ENCODE measurements at places on chromosomes 7 and 10.

GRCh38 chr10:44070282-44070681 is 314.6 kb downstream of the CXCL12 start:
- no peak for DNase-seq

- DNase-seq, result no peak
Measured at GRCh38 chr7:17041324-17041723, 159.5 kb upstream of the AGR3 start.

DNA sequence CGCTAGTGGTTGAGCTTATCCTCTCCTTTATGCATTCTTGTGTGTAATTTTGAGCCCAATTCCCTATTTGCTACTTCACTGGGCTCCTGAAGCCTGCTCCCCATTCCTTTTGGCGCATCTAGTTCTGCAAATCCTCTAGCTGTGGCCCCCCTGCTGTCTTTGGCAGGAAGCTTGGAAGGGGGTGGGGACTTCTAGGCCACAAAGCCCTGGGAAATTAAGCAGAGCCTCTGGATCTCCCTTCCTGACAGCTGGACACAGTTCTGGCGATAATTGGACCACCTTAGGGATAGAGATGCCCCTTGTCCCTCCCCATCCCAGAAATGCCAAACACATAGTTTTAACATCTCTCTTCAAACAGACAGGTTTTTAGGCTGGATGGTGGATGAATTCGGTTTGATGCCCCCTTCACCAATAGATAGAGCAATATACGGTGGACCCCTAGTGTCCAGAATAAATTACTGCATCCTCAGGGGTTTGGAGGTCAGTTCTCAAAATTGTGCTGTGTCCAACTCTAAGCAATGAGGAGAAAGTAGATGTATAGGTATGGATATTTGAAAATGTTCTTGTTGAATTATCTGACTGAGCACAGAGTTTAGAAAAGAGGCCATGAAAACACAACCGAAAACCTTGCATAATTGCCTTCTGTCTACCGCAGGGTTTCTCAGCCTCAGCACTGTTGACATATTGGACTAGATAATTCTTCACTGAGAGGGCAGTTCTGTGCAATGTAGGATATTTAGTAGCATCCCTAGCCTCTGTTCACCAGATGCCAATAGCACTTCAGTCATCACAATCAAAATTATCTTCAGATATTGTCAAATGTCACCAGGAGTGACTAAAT is 75.5 kb downstream of the PAPSS2 start:
- no peak for DNase-seq

DNA sequence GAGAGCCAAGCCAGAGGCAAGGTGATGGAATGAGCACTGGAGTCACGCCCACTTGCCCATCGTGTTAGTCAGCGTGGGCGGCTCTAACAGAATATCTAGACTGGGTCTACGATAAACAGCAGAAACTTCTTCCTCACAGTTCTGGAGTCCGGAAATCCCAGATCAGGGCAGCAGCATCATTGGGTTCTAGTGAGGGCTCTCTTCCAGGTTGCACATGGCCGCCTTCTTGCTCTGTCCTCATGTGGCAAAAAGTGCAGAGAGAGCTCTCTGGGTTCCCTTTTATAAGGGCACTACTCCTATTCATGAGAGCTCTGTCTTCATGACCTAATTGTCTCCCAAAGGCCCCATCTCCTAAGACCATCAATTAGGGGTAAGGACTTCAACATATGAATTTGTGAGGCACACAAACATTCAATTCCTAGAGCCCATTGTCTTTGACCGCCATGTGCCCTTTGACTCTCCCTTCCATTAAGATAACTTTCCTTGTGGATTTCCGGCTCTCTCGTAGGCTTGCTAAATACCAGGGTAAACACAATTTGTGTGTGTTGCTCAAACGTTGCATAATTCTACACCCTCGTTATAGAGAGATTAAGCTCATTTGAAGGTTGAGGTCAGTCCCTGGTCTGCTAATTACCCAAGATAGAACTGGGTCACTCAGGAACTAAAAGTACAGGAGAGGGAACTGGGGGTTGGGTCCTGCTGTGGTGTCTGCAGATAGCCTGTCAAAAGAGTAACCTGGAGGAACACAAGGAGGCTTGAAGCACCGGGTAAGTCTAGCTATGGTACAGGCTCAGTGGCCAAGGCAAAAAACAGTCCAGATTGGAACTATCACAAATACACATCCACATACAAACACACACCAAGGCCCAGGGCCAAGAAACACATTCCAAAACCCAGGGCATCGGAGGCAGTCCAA is 28.7 kb upstream of the USP6NL start:
- DNase-seq, result no peak

GRCh38 chr10:72659694-72660093 is 32.2 kb upstream of the MCU start:
- DNase-seq, result no peak

GRCh38 chr10:11011984-11012383 is 5.7 kb upstream of the CELF2 start:
- DNase-seq, result no peak

DNA sequence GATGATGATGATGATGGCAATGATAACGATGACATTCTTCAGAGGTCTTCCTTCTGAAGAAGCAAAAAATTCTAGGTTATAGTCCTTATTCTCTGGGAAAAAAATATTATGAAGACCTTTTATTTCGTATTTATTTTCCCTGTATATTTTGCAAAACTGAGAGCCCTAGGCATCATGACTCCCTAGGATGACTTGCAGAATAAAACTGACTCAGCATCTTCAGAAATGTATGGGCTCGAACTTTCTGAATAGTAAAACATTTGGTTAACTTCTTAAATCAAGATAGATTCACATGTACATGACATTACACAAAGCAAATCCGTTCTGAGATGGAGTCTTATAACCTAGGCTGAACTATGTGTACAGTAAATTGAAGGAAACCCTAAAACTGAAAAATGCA is 29.4 kb downstream of the DKK1 start:
- no peak for DNase-seq

DNA sequence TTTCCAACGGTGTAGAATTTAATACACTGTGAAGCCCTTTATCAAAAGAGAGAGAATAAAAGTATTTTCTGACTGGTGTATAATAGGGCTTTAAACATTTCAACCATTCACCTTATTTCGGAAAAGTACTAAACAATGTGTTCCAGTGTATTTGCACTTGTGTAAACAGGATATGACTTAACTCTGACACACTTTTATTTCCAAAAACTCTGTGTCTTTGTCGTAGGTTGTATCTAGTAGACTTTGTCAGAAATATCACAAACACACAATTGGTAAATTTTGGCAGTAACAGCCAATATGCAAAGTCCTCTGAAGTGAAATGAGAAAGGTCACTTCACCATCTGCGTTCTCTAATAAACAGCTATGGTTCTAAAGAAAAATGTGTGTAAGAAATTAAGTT is 10.3 kb upstream of the TSPAN13 start:
- no peak for DNase-seq

GRCh38 chr7:24722386-24723177 is 34.7 kb downstream of the GSDME start:
- DNase-seq, result no peak

- no peak for DNase-seq
Measured at GRCh38 chr7:44489955-44490350, 505 bp downstream of the NUDCD3 start.

DNA sequence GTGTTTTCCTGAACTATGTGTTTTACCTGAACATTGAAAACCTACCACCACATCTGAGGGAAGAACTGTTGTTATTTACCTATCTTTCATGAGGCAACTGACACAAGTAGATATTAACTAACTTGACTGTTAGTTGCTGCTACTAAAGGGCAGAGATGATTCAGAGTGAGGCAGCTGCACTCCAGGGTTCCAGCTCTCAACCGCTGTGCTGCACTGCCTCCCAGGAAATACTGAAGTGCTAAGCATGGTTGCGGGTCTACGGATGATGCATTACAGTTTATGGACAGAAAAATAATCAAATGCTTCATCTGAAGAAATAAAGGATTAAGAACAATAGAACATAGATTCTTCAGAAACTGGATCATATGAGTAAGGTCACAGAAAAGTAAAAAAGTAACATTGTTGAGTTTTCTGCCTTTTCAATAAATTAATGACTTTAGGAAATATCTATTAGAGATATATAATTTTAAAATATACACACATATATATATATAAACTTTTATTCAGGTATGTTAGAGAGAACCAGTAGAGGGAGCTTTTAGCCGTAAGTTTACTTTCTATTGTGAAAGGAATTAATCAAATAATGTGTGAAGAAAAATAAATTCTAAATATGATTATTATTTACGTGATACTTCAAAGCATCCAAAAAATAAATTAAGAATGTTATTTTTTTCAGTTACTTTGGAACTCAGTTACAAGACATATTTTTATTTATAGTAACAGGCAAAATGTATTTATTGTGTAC is 620.0 kb downstream of the CNTNAP2 start:
- no peak for DNase-seq

DNA sequence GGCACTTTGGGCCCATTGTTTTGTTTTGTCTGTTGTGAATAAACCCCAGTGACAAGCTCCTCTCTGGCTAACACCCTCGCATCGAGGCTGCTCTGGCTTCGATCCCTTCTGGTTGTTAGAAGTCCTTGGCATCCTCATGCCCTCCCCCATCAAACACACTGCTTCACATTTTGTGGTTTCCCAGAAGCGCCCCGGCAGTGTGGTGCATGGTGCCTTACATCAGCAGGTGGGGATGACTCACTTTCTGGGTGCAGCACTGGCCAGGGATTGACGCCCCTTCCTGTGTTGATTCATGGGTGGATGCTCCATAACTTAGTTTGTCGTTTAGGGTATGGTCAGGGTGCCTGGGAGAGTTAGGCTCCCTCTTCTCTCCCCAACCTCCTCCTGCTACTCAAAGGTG is 51.4 kb downstream of the PLPP4 start:
- DNase-seq, result no peak

DNA sequence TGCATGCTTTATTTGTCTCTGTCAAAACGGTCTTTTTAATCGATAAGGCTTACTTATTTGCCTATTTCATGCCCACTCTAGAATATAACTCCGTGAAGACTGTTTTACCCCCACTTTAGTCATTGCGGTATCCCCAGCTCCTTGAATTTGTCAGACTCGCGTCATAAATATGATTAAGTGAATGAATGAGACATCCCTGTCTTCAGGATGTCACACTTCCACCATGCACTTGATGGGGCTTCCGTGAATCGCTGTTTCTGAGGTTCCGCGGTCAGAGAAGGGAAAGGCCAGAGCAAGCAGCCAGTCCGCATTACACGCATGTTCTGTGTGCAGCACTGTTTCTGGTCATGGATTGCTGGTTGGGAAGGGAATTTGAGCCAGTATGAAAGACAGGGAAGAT is 138.8 kb downstream of the CELF2 start:
- no peak for DNase-seq

DNA sequence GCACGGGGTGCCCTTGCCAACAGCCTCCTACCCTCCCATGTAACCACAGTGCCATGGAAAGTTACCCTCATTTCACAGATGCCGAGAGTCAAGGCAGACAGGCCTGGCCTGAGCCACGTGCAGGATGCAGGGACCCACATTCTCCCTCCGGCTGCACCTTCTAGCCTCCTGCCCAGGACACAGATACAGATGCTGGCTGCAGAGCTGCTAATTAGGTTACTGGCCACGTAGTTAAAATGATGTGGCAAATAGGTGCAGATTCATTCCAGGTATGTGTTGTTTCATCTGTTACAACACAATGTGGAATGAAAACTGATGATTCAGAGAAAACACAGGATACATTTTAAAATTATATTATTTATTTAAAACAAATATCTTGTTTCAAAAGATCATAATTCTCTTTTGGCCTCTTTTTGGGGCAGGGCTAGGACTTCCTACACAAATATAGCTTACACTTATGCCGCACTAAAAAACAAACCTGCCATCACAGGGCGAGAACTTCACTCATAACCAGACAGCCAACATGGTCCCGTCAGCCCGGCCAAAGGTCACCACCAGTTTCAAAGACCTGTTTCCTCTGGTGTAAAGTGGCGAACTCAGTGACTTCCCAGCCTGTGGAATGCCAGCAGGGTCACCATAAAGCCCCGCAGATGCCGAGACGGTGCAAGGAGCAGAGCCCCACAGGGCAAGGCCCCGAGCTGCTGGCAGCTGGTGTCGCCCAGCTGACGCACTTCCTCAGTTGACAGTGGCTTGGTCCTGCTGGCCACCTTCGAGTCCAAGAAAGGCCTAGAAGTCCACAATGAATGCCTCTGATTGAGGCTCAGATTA is 83.5 kb downstream of the TNS3 start:
- DNase-seq, result no peak

GRCh38 chr10:120266022-120266421 is 191.0 kb upstream of the PLPP4 start:
- no peak for DNase-seq

- no peak for DNase-seq
Measured at GRCh38 chr7:67451306-67451705, 454.7 kb downstream of the TYW1 start.
